ENCODE measurements at places on chromosomes 1 and 21.

DNA sequence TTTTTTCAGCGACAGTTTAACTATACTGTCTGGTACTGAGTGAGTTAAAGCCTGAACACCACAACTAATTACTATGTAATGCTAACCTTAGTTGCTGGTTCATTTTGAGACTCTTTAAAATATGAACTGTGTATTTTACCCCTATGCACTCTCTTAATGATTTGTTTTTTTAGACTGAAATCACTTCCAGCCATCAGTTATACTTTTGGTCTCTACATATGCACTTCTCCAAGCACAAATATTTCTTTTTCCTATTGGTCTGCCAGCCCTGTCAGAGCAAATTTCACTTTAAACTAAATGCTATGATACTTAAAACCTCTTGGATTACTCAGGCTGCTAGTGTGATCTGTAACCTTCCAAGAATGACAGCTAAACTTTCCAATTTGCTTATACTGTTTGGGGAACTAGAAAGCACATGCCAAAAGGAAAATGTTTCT lies 38.1 kb upstream of the SCYL3 start:
- DNase-seq = no peak

DNA sequence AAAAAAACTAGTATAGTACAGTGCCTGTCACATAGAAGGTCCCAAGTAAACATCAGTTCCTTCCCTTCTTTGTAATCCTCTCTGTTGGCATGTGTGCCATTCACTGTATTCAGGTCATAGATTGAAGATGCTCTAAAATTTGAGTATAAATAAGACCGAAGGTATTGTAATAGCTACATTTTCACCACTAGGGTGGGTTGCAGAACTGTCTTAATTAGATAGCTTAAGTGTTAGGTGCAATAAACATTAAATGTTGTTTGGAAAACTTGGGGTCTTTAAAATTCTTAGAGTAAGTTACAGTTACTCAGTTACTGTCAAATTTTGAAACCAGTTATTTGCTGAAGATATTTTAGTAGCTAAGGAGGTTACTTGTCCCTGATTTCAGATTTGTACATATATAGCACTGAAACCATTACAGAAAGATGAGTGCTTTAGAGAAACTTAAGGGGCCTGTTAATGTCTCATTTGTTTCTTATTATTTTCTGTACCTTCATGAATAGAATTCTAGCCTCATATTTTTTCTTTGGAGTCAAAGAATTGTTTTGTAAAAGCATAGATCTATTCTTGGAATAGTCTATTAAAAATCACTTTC lies 24.3 kb downstream of the PER3 start:
- DNase-seq = no peak

DNA sequence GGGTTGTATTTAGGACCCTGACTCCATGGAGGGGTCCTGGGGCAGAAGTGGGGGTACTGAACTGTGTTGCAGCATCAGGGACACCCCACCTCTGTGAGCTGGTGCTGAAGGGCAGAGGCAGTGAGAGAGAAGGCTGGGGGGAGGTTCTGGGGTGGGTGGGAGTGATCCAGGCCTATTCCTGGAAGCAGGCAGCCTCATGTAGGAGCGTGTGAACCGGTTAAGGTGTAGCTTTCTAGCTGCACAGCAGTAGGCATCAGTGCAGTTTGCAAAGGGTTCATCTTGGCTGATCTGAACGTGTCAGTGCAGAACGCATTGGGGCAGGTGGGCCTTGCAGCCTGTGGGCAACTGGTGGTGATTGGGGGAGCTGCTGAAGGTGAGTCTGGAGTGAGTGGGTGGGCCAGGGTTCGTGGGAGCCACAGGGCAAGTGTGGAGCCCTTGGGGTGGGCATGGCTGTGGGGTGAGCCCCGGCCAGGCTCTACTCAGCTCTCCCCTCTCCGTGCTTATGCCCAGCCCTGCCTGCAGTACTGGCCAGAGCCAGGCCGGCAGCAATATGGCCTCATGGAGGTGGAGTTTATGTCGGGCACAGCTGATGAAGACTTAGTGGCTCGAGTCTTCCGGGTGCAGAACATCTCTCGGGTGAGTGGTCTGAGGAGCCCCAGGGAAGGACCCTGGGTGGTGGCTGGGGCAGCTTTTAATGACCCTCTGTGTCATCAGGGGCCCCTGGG lies 86.7 kb downstream of the PTPRU start:
- no peak for DNase-seq

DNA sequence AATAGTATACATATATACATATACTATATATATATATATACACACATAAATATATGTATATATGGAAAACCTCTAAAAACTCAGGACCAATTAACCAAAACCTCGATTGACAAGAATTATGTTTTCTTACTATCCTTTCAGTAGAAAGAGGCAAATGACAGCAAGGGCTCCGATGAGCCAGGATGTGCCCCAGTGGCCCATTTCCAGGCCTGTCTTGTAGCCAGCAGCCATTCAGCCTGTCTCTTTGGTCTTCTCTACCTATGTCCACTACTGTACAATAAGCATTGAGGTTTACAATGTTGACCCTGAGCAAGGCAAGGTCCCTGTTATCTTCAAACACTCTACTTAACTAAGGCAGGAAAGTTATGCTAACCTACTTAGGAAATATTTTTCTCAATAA lies 9.8 kb downstream of the KCNA2 start:
- DNase-seq = no peak

DNA sequence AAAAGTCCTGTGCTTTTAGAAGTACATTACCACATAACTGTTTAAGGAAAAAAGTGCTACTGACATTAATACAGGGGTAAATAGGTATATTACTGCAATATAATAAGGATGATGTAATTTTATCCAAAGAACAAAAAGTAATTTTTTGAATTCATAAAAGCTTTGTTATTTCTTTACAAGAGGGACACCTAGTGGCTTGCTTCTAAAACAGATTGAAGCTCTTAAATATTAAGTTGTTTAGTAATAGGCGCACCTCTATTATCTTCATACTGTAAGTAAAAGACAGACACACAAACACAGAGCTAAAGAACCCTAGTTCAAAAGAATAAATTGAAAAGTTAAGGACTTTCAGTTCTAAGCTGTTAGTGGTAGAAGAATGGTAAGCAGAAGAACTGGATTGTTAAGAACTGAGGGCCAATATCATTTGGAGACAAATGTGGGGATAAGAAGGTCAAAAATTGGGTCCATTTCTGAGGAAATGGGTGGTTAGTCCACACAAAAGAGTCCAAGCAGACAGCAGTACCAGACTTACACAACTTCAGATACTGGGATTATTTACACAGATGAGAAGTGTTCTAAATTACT lies 15.4 kb downstream of the ZNHIT6 start:
- DNase-seq = no peak

DNA sequence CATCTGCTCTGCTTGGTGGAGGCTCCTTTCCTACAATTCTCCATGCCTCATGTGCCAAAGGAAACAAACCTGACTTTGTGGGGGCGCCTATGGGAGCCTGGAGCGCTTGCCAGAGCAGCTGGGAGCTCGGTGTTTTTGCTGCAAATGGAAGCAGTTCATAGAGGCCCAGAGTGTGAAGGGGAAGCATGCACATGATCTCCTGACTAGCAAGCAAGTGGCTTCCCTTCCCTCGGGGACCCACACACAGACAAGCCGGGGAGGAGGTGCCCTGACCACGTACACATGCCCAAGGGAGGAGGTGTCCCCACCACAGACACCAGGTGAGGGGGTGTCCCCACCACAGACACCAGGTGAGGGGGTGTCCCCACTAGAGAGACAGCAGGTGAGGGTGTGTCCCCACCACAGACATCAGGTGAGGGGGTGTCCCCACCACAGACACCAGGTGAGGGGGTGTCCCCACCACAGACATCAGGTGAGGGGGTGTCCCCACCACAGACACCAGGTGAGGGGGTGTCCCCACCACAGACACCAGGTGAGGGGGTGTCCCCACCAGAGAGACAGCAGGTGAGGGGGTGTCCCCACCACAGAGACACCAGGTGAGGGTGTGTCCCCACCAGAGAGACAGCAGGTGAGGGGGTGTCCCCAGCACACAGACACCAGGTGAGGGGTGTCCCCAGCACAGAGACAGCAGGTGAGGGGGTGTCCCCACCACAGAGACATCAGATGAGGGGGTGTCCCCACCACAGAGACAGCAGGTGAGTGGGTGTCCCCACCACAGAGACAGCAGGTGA lies 106.8 kb downstream of the CRYAA start:
- DNase-seq = peak; percentile 26

DNA sequence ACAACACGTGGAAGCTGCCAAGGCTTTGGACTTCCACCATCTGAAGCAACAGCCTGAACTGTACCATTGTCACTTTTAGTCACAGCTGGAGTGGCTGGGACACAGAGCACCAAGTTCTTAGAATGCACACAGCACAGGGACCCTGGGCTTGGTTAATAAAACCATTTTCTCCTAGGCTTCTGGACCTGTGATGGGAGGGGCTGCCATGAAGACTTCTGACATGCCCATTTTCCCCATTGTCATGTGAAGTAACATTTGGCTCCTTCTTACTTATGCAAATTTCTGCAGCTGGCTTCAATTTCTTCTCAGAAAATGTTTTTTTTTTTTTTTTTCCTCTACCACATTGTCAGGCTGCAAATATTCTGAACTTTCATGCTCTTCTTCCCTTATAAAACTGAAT lies 138.6 kb upstream of the BRINP3 start:
- DNase-seq = no peak

DNA sequence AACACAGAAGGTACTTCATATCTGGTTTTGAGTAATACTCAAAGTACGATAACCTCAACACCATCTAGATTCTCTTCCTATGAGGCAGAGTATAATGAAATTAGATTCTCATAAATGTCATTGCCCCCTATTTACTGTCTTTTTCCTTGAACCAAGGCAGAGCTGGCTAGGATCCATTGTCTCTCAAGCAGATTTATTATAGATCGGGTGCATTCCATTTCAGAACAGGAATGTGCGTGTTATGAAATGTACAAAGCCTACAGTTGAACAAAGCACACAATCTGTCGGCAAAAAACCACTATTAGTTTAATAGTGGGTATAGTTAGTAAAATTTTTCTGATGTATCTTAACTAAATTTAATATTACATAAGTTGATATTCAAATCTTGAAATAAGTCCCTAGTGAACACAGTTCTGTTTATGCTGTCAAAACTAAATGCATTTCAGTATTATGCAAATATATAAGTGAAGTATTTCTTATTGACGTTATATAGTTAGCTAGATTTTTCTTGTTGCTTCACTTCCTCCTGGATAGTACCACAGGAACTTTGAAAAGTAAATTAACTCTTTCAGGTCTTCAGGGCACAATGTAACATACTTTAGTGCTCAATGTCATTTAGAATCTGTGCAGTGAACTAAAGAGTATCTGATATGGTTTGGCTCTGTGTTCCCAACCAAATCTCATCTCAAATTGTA lies 92.1 kb downstream of the DDAH1 start:
- no peak for DNase-seq

- DNase-seq = no peak
These were observed 675 bp downstream of the MYSM1 start for GRCh38 chr1:58699011-58699762.

DNA sequence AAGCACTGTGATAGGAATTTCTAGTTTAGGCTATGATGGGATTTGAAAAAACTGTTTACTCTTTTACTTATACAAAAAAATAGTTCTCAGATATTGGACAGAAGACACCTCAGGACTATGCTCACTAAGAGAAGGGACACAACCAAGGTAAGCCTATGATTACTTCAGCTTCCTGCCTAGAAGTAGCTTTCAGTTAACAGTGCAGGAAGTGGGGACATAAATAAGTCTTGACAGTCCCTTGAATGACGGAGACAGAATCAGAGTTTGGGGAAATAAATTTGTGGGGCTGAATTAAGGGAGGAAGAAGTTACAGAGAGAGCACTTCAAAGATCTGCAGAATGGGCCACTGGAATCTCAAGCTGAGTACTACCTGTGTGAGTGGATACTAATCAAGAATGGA lies 53.8 kb upstream of the OLFM3 start:
- DNase-seq = no peak

DNA sequence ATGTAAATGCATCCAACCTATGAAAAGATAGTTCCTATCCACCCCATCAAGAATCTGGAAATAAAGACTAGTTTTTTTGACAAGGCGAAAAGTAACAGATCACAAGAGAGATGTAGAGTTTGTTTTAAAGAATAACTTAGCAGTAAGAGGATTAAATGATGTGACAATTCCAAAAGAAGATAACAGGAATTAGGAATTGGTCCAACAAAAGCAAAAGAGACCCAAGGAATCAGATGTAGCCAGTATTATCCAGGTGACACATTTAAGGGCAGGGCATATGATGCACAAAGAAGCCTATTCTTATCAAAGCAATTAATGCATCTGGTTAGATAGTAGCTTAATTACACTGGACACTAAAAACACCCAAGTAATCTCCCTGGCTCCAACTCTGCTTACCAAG lies 53.8 kb downstream of the PUM1 start:
- DNase-seq = no peak

DNA sequence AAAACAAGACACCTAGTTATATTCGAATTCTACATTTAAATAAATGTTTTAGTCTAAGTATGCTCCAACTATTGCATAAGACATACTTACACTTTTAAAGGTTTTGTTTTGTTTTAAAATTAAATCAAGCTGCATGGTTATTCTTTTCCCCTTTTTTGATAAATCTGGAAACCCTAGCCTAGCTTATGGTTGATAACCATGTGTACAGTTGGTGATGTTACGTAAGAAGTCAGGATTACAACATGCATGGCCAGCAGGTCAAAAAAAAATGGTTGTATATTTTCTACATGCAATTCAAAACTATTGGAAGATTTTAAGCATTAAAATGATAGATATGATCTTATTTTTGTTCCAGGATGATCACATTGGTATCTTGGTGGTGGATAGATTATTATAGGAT lies 1600.6 kb downstream of the PLA2G4A start:
- no peak for DNase-seq

GRCh38 chr1:52767596-52768280 lies 41.5 kb downstream of the ZYG11B start:
- DNase-seq = no peak

DNA sequence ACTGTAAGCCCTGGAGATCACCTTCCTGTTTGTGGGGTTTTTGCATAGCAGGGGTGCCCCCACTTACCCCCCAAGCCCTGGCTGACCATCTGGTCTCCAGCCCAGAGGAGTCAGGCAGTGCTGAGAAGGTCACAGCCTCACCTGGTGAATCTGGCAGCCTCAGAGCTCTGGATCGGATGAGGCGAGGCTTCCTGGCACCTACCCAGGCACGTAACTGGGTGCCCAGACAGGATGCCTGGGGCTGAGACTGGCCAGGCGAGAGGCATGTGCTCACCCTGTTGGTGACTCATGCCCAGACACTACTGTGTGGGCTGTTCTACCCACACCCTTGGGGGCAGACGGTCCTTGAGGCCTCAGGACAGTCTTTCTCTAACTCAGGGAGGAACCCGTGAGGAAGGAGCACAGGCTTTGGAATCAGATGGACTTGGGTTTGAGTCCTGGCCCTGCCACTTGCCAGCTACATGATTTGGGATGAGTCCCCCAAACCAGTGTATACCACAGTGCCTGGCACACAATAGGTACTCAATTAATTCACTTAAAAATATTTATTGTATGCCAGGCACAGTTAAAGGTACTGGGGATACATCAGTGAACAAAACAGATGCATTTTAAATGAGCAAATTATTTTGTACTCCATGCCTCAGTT lies 15.1 kb upstream of the PADI3 start:
- peak; percentile 56 for DNase-seq

Data from Right ventricle myocardium inferior (tissue), 1 donor.